Activated naive CD4-positive, alpha-beta T cell treated with Interleukin-2 at 50 U/mL for 16 hours (primary cell): ENCODE measurements at places on chromosomes 7 and 10.
A peak's percentile ranks its signal among the peaks of the same experiment; 100 is the strongest.

DNA sequence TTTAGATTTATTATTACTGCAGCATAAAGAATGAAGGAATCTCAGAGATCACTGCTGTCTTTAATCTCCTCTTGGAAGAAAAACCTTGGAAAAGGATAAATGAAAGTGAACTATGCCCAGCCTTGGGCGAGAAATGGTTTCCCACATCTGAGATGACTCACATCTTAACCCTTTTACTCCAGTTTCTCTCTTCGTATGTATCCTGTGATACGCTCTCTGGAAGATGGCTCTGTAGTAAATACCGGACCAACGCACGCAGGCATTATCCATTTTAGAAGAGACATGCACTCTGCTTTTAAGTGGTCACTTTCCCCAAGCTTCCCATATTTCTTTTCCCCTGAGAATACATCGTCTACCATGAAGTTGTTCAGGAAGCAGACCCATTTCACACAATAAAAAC is 207.3 kb upstream of the BMPER start:
- DNase-seq: no peak

DNA sequence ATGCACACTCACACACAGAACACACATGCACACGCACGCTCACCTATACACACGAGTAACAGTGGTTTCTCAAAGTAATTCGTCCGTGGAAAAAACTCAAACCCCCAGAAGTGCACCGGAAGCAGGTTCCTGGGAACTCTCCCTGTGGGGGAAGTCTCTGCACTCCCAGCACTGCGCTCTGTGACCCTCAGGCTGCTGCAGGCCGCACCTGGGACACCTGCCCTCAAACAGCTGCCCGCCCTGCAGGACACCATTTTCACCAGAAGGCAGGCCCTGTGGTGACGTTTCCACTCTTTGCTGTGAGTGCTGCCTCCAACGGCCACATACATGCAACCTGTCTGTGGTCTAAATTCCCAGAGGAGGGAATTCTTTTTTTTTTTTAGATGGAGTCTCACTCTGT is 21.3 kb downstream of the YKT6 start:
- DNase-seq: no peak

DNA sequence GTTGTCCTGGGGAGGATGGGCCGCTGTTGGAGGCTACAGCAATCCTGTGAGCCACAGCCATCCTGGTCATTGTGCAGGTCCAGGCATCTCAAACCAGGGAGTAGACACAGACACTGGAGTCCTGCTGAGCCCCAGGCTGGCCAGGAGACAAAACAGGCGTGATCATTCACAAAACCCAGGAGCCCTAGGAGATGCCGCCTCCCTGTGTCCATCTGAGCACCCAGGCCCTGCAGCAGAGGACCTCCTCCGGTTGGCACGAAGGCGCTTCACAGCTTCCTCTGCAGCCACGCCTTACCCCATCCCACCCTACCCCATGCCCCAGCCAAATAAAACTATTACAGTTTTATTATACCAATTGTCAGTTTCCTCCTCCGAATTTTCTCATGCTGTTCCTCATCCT is 183.6 kb downstream of the PLXNA4 start:
- no peak for DNase-seq

DNA sequence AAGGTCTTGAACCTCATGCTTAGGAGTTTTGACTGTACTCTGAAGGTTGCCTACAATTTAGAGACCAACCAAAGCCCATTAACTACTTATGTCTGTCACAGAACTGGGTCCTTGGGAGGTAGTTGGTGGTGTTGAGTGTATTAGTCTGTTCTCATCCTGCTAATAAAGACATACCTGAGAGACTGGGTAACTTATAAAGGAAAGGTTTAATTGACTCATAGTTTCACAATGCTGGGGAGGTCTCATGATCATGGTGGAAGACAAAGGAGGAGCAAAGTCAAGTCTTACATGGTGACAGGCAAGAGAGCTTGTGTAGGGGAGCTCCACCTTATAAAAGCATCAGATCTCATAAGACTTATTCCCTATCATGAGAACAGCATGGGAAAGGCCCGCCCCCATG is 319.6 kb upstream of the ZMIZ1 start:
- no peak for DNase-seq

DNA sequence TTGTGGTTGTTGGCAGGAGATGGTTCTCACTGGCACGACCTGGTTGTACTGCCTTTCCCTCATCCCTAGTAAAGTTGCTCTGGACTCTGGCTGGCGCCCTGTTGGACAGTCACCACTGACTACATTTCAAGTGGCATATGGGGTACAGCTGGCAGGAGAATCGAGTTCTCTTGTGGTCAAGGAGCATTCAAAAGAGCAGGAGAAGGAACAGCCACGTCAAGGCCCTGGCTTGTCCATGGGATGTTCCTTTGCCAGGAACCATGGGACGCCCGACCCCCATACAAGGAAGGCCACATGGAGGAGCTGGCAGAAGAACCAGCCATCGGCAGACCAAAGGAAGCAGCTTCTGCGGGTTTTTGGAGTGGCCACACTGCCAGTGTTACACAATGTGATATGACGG is 87.0 kb upstream of the SLC25A13 start:
- no peak for DNase-seq

DNA sequence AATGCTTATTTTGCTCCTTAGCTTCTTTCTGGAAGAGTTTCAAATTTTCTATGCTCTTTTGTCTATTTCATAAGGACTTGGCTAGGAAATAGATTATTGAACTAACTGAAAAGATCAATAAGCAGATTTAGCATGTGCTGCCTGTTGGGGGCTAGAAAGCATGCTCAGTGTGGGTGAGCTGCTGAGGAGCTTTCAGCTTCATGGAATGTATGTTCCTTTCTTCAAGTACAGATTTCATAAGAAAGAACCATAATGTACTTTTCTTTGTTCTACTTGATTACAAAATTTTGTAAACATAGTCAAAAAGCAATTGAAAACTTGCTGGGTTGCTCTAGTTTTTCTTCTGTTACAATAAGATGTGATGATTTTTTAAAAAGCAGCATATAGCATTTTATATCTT is 73.8 kb downstream of the TAF3 start:
- DNase-seq: no peak

DNA sequence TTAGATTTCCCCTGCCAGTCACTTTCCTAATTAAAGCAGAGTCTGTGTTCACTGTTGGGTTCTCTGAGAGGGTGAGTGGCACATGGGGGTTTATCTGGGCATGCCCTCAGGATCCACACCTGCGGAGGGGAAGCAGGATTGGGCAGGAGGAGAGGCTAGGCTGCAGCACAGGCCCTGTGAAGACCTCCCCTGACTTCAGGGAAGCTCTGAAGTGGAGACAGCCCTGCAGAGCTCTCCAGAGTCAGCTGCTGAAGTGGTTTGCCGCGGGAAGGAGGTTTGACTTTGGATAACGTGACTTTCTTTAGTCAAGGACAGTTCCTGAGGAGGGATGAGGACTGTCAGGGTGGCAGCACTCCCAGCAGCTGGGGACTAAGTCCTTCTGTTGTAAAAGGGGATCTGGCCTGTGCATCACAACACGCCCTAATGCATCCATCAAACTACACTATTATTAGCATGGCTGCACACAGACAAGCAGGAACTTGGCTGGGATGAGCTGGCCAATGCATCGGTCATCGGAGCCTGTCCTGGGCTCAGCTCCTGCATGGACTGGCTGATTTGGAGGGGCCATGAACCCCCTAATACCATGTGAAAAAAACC is 50.9 kb upstream of the LEP start:
- no peak for DNase-seq

DNA sequence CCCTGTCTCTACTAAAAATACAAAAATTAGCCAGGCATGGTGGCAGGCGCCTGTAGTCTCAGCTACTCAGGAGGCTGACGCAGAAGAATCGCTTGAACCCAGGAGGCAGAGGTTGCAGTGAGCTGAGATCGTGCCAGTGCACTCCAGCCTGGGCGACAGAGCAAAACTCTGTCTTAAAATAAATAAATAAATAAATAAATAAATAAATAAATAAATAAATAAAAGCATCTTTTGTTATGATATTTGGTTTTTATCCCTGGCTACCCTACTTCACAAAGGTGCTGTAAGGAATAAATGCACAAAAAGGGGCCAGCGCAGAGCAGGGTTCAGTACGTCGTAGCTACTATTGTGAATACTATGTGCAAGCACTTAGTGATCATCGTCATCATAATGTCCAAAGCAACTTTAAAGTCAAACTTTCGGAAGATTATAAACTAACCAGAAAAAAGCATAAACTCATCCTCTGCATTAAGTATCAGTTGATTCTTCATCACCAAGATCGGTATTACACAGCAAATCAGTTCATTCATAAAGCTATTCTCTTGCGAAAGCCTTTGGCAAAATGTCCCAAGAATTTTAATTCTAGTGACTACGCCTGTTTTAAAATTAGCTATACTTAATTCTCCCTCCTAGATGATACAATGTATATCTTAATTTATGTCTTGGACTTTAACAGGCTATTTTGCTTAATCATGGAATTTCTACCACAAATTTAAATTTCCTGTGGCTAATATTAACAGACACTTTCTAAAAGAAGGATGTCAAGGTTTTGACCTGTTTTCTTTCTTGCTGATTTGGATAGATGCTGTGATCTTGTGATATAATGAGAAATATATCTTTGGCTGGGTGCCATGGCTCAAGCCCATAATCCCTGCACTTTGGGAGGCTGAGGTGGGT is 7.6 kb upstream of the NFE2L3 start:
- DNase-seq: no peak

DNA sequence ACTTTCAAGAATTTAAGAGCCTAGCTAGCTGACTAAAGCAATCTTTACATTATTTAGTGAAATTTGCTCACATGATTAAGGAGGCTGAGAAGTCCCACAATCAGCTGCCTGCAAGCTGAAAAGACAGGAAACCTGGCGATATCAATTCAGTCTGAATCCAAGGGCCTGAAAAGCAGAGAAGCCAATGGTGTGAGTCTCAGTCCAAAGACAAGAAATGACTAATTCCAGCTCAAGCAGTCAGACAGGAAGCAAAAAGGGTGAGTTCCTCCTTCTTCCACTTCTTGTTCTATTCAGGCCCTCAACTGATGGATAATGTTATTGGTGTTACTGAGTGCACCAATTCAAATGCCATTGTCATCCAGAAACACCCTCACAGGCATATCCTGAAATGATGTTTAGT is 1231.6 kb upstream of the CELF2 start:
- DNase-seq: no peak

DNA sequence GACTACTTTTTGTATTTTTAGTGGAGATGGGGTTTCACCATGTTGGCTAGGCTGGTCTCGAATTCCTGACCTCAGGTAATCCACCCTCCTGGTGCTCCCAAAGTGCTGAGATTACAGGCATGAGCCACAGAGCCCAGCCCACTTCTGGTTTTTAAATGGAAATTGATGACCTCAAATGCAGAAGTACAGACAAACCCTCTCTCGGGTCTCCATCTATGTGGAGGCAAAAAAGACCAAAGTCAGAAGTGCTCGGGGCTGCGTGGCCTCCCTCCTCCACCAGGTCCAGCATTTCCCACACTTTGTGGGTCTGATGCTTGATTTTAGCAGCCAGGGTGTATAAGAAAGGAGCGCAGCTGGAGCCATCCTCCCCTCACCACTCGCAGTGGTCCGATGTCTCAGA is 187.3 kb upstream of the AUTS2 start:
- no peak for DNase-seq

DNA sequence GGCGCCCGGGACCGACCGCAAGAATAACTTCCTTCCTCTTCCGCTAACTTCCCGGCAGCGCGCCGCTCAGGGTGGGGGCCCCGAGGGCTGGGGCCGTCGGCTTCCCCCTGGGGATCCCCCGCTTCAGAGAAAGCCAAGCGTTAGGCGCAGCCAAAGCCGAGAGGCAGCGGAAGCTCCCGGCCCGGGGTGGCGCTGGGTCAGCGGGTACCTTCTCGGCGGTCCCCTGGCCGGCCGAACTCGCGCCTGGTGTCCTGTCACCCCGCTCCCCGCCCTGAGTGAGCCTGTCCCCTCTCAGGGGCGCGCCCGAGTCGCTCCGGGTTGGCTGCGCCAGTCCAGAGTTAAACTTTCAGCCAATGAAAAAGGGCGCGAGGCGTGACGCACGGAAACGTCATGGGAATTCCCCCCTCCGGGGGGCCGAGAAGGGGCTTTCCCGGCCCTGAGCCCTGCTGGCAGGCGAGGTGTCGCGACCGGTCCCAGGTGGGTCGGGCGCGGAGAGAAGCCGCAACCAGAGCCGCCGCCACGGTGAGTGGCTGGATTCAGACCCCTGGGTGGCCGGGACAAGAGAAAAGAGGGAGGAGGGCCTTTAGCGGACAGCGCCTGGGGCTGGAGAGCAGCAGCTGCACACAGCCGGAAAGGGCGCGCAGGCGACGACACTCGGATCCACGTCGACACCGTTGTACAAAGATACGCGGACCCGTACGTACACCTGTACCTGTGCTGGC is 1.3 kb upstream of the NFKB2 start:
- DNase-seq: peak; percentile 98

DNA sequence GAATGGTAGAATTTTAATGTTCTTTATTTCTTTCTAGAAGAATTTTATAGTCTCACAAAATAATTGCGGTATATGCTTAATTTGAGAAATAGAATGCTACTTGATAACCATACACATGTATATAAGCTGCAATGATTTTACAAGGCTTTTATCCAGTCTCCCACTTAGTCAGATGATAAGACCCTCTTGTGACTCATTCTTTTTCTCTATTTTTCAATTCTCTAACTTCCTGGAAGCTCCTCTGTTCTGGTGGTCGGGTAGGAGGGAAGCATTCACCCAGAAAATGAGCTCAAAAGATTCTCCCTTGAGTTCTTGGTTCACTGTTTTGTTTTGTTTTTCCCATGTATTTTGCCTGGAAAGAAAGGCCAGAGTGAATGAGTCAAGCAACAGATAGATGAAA is 546.6 kb downstream of the INHBA start:
- no peak for DNase-seq

GRCh38 chr7:33449847-33450246 is 320.5 kb downstream of the BBS9 start:
- no peak for DNase-seq

DNA sequence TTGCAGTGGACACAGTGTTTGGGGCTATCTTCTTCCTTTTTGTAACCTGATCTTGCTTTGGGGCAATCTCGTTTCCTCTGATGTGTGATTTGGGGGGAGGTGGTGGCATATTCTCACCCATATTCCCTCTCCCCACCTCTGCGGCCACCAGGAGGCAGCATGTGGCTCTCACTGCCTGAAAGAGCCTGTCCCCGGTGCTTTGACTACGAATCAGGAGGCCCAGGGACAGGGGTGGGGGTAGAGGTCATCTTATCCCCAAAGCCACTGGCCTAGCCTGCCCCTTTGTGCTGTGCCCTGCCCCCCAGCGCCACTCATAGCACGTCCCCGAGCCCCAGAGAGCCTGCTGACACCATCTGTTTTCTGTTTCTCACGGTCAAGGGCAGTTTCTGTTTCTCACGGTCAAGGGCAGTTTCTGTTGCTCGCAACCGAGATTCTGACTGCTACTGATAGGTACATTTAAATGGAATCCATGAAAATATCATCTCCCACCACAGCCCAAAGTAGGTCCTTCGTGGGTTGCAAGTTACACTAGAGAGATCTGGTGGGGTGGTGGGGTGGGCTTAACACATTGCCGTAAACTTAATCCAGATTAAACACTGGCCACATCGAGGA is 28.2 kb downstream of the PHYH start:
- DNase-seq: peak; percentile 45

- DNase-seq: peak; percentile 30
Observed at GRCh38 chr7:23470330-23471105, at the start of gene IGF2BP3. Gene IGF2BP3 (minus strand): TSS chr7:23470491. CDS start chr7:23470110, 381 bp downstream.
